Skeletal muscle tissue (tissue), 5 donors: ENCODE measurements at places on chromosomes 12 and 14. TPM values are rescaled to one million over a fixed set of nuclear protein-coding genes. Genes with fewer than 3 reads are reported as not detected.

SELPLG gene
- 3.7 TPM for total RNA-seq

KDM5A gene
- total RNA-seq, result 36.0 TPM

SLCO1A2 gene
- not detected for total RNA-seq

SLC38A4 gene
- 4.7 TPM for total RNA-seq

AMN gene
- total RNA-seq, result 1.0 TPM

WSCD2 gene
- 5.7 TPM for total RNA-seq

SLCO1C1 gene
- not detected for total RNA-seq

CMKLR1 gene
- 5.7 TPM for total RNA-seq

SLC17A8 gene
- under 0.01 TPM for total RNA-seq

PLBD1 gene
- 24.0 TPM for total RNA-seq
